Right hindlimb (tissue), 1 donor: ENCODE measurements at places on chromosomes 1 and 21.

DNA sequence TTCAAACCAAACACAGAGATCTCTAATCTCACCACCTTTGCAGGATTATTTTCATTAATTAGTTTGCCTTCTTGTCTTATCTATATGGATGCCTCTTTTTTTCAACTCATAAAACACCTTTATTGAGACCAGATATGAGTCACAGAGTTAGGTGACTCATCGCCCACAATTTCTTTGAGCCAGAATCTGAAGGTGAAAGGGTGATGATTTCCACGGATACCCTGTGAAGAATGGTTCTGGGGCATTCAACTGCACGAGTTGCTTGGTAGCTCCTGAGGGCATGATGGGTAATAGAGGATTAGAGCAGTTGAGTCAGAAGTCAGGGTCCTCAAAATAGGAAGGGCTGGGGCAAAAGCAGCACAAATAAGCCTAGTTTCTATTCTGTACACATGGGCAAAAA lies 128.2 kb downstream of the TBX19 start:
- no peak for DNase-seq

GRCh38 chr1:152024223-152024622 lies 12.6 kb downstream of the S100A11 start:
- no peak for DNase-seq

DNA sequence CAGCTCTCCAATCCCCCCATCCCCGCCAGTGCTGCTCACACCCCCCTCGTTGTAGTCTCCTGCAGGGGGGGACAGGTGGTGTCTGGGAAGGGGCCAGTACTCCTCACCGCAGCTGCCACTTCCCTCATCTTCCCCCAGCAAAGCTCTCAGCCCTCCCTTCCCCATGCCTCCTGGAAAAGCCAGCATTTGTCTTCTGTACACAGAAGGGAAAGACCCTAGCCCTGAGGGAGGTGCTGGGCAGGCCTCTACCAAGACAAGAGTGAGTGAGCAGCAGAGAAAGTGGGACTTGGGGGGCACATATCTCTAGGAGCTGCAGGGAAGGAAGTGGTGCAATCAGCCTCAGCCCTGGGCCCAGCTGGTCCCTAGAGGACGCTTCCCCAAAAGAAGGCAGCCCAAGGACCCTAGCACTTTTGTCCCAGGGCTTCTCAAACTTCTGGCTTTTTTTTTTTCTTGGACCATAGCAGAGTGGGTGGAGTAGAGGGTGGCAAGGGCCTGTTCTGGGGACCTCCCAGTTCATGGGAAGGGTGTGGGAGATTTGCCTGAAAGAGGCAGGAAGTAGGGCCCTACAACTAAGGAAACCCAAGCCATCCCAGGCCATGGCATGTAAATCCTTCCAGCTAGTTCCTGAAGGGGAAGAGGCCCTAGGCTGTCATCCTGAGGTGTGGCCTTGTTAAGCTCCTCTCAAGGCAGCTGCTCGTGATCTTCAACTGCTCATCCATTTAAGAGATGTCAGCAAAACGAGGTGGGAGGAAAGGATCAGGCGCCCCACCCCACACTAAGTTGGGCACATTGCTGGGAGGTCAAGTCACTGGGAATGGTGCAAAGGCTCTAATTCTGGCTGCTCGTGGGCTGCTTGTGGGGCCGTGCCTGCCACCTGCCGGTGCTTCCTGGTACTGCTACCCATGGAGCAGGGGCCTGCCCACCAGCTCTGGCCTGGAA lies 12.6 kb downstream of the ZC3H12A start:
- peak; percentile 81 for DNase-seq

- DNase-seq: peak; percentile 10
Observed at GRCh38 chr1:145892486-145893087, 6.9 kb upstream of the ANKRD35 start.

DNA sequence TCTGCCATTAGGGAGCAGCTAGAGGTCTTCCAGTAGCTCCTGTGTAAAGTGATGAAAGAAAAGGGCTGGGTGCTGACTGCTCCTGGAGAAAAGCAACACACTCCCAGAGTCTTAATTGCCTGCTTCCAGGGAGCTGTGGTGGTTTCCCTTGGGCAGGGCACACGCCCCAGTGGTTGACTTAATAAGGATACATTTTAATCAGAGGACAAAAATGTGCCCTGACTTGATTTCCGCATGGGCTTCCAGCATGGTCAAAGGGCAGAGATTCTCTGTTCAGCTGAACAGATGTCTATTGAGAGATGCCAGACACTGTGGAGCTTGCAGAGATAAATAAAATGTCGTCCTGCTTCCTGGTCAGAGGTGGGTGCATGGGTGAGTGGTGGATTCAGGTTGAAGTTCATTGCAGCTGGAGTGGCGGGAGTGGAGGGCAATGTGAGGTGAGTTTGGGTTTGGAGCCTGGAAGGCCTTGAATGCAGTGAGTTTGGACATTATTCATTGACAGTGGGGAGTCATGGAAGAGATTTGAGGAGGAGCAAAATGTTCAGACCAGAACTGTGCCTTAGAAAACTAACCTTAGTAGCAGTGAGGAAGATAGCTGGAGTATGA lies 16.0 kb downstream of the QSOX1 start:
- no peak for DNase-seq
